Trophoblast cell (in vitro differentiated cells and primary cell): ENCODE measurements at places on chromosomes 5 and 9.

DNA sequence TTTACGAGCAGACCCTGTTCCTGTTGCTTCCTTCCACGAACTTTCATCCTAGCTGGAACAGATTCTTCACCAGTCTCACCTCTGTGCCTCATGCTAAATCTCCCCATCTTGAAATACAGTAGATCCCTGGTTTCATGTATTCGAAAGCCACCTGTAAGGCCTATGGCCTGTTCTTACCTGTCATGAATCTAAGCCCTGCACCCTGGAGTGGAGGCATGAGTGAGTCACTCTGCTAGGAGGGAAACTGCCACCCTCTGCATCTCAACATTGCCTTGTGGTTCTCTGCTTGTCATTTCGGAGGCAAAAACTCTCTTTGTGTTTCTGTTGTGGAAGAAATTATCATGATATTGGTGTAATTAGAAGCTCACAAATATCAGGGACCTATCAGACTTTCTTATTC, 320.0 kb downstream of the ENC1 start:
- no peak for DNase-seq

DNA sequence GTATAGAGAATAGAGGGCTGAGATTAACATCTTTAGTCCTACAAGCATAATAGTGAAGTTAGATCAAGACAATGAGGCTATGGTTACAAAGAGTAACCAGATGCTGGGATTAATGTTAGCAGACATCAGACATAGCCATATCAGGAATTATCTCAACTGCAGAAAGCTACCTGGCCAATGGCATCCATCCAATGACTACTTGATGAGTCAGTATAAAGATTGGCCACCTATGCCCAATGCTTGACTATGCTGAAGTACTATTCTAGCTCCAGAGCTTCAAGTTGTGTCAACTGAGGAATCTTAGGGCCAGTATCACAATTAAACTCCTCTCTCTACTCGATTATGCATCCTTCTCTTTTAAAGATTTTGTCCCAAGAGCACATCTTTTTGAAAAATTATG, 541.4 kb downstream of the PRELID2 start:
- DNase-seq, result no peak

GRCh38 chr9:100479820-100480219, 6.9 kb downstream of the TMEFF1 start:
- no peak for DNase-seq

DNA sequence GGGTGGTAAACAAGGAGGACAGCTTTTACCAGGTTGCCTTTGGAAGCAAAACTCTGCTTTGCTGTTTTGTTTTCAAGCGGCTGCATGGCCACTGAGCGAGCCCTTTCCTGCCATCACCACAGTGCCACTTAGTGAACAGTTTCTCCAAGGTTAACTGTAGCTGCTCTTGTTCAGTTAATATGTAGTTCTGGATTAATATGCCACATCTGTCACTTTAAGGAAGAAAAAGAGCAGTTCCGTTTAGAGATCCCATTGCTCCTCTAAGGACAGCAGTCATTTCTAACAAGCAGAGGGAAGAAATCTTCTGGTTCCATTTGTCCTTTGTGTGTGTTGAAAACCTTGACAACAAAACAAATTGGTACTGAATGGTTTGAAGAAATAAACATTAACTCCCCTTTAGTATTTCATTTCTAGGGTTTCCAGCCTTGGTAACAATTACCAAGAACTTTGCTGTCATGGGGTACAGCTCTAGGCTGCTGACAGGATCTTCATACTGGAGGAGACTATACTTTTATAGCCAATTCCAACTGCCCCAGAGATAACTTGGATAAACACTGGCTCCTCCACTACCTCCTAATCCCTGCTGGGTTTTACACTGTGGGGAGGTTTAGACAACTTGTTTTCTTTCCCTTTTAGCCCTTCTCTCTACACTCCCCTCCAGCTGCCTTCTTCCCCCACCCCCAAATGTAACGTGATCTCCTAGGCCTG, 10.3 kb upstream of the ABL1 start:
- no peak for DNase-seq

DNA sequence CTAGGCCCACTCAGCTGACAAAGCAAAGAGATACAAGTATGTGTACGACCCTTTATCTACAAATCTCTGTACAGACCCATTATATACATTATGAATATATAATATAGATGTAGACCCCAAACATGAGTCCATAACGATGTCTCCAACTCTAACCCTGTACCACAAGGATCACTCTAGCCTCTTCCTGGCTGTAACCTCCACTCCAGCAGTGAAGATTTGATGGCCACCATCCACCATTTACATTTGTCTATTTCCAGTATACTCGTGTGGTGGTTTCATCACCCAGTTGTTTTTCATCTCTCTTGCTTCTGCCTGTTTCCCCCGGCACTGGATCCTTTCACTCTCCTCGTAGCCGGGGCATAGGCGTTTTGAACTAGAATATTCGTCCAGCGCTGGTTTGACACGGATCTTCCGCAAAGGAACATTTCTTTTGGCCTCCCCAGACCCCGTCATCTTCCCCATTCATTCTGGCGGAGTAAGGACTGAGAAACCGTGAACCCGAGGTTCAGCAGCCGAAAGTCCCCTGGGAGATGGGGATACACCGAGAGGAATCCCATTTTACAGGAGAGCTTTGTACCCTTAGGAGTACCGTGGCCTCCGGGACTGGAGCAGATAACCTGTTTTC, 828 bp upstream of the TRIO start:
- peak; percentile 41 for DNase-seq
